ENCODE measurements at places on chromosomes 7 and 10.

DNA sequence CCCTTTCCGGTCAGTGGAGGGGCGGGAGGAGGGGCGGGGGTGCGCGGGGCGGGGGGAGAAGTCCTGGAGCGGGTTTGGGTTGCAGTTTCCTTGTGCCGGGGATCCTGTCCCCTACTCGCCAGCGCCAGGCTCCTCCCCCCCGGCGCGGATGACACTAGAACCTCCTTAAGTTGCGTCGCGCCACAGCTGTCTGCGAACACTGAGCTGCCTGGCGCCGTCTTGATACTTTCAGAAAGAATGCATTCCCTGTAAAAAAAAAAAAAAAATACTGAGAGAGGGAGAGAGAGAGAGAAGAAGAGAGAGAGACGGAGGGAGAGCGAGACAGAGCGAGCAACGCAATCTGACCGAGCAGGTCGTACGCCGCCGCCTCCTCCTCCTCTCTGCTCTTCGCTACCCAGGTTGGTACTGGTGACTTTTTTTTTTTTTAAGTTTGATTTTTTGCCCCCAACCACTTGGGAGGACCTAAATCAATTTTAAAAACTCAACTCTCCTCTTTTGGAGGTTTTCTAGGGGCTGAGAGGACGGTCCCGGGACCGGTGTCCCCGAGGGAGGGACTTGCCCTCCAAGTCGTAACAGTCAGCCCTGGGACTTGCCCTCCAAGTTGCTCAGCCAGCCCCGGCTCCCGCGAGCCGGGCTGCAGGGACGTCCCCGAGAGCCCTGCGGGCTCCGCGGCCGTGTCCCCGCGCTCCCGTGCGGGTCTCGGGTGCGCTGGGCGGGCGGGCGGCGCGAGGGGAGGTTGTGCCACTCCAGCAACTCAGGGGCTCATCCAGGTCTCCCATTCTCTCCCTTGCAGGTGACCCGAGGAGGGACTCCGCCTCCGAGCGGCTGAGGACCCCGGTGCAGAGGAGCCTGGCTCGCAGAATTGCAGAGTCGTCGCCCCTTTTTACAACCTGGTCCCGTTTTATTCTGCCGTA is at the start of gene GATA3:
Gene GATA3 (plus strand): TSS at position 195 of the 914 bp plus-strand sequence. CDS start 968 bp downstream, outside the sequence.
- peak; percentile 82 for DNase-seq

DNA sequence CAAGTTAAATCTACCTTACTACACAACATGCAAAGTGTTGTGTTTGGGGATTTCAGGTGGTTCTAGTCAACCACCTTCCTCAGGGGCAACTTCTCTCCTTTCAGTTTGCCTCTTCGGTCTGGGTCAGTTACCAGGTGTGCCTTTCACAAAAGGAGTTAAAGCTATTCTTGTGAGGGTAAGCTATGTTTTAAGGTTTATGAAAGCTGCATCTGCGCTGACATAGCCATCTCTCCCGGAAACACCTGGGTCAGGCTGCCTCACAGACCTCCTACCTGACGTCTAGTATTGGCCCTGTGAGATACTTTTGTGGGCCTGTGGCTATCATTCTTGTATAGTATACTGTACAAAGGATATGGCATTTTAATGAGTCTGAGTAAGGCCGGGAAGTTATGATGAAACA is 67.7 kb upstream of the ITGA8 start:
- DNase-seq, result no peak

DNA sequence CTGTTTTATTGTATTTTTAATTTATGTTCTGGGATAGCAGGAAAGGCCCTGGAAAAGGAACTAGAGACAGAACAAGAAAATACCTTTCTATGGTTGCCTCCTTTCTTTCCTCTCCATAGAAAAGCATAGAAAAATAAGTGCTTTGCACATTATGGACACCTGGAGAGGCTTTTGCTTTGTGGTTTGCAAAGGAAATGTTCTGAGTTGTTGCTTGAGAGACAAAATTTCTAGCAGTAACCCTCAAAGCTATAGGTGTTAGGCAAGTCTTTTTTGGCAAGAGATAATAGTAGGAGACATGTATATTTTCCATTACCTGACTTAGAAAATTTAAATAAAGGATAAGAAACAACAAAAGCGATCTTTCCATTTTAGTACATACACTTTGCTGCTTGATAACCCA is 378.6 kb upstream of the PRKCQ start:
- DNase-seq, result no peak

DNA sequence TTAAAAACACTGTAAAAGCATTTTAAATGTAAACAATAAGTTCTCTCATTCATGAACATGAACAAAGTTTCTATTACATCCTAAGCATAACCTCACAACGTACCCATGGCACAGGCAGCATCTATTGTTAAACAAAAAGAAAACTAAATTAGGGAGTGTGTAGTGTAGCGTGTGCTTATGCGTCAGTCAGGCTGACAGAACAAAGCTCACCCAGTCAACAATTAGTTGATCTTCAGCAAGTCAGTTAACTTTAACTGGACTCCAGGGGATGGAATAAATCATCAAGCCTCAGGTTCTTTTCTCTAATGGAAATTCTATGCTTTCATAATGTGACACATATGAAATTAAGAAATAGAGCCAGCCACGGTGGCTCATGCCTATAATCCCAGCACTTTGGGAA is 91.6 kb upstream of the ODAD2 start:
- DNase-seq, result no peak

- DNase-seq, result no peak
Observed at GRCh38 chr7:142646386-142647140, 102.7 kb upstream of the PRSS1 start.

DNA sequence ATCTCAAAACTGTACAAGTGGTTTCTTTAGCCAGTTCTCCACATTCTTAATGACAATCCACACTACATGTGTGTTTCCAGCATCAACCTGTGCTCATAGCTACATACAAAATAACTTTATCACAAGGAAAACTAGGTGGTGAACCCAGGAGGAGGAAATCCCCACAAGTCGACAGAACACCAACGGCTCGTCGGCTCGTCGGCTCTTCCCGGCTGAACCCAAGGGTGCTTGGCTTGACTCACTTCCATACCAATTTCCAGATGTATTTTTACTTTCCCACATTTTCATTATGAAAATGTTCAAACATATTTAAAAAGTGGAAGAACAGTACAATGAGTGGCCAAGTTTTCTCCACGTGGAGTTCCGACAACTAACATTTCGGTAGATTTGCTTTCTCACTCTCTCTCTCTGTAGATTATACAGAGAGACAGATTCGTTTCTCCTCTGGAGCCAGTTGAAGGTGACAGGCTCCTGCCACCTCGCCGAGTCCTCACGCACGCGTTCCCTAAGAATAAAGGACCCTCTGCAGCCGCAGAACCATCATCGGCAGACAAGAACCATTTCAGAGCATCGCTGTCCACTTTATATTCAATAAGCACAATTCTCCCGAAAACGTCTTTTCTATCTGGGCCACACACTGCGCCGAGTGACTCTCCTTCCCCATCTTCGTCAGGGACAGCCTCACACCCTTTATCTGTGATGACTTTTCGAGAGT is 53.3 kb downstream of the DIP2C start:
- no peak for DNase-seq

DNA sequence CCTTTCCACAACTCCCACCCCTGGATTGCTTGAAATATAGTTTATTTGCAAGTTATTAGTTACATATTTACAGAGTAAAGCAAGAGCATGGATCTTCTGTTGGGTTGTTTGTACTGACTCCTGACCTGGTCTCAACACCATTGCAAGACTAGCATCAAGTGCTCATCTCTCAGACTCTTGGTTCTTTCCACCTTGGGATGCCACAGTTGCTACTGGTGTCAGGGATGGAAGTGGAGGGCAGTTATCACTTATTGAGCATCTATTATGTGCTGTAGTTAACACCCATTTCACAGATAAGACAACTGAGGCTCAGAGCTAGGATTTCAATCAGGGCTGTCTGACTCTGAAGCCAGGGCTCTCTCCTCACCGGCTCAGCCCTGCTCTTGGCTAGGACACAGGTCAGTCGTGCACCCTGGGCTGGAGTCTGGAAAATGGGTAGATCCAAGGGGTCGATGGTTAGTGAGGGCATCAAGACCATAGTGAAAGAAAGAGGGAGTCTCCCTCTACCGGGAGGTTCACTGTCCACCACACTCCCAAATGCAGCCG is 614 bp upstream of the ADAMTS14 start:
- no peak for DNase-seq

DNA sequence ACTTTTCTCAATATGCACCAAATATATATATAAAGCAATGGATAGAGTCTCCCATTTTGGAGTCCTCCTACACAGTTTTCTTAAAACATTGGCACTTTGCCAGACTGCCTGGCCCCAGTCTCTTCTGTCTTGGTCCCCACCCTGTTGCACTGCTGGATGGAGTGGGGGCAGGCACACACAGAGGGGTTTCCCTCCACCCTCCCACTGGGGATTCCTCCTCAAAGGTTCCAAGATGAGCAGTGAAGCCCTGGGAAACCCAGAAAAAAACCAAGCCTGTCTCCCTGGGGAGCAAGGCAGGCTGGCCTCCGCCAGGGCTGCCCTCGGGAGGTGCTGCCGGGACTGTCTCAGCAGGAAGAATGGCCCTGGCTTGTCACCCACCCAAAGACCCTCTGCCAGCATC is 68.0 kb downstream of the SH3PXD2A start:
- no peak for DNase-seq

- DNase-seq, result no peak
Observed at GRCh38 chr7:132404261-132404660, 172.0 kb downstream of the PLXNA4 start.

GRCh38 chr7:47594406-47594805 is 12.5 kb upstream of the TNS3 start:
- DNase-seq, result no peak

GRCh38 chr7:13327669-13328068 is 640.2 kb downstream of the ARL4A start:
- DNase-seq, result no peak

DNA sequence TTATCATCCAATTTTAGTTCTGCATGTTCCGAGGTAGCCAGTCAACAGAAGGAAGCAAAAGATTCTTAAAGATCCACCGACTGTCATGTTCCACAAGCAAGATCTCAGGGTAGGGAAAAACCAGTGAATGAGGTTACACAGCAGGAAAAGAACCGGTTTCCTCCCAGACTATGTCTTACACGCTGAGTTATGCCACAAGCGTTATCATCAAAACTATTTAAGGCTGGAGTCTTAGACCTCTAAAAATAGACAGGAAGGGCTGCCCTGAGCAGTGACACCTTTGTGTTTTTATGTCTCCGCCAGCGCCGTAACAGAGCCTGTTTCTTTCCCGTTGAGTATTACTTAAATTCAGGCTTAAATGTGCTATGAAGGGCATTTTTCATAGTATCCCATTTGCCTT is 48.3 kb downstream of the PROSER2 start:
- DNase-seq, result no peak

DNA sequence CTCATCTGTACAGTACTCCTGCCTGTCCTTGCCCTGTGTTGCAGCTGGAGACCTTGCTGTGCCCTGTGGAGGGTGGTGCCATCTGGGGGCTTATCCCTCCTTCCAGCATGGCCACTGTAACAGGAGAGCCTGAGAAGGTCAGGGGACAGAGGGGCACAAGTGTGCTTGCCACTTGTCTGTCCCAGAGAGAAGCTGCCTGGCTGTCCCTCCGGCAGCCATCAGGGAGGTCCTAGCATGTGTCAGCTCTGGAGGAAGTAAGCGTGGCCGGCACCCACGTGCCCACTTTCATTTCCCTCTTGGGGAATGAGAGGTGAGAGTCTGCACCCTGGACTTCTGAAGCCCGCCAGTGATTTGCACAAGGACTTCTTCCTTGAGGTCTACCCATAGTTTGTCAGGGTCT is 97.0 kb upstream of the PPIF start:
- no peak for DNase-seq

GRCh38 chr10:89201345-89202032 is 5.6 kb downstream of the CH25H start:
- no peak for DNase-seq

DNA sequence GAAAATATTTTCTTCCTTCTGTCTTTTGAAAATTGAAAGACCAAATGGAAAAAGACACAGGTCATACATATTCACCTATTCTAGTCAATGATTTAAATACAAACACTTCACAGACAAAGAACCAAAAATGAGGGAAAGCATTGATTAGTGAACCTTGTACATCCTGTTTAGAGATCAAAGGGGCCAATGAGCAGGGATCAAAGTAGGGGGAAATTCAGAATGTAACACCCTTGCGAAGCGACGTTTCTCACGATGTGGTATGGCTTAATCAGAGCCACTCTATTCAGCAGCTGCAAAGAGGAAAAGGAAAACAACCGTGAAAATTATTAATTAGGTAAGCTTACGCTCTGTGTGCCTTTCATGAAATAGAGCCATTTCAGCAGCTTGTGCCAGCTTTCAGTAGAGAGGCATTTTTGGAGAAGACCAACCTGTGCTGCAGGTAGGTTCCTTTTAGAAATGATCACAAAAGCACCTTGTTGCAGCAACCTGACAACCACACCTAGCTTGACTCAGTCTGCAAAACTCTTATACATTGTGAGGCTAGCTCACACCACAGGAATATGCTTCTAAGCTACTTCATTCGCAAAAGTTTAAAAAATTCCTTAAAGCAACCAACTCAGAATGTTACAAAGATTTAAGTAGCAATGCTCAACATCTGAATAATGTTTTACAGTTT is 78.0 kb downstream of the DKK1 start:
- no peak for DNase-seq

DNA sequence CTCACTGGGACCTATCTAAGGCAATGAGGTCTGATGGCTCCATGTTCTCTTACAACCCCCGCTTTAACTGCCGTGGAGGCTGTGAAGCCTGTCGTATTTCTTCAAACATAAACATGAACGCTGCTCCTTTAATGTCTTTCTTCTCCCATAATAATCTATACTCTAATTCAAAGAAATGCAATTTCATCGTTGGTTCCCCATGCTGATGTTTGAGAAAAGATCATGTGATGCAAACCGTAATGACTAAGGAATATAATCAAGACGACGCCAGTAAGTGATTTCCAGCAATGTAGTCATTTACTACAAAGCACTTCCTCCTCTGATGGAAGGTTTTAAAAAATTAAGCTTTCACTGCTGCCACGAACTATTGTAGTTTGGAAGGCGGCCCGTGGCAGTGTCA is 102.6 kb upstream of the NEBL start:
- no peak for DNase-seq

DNA sequence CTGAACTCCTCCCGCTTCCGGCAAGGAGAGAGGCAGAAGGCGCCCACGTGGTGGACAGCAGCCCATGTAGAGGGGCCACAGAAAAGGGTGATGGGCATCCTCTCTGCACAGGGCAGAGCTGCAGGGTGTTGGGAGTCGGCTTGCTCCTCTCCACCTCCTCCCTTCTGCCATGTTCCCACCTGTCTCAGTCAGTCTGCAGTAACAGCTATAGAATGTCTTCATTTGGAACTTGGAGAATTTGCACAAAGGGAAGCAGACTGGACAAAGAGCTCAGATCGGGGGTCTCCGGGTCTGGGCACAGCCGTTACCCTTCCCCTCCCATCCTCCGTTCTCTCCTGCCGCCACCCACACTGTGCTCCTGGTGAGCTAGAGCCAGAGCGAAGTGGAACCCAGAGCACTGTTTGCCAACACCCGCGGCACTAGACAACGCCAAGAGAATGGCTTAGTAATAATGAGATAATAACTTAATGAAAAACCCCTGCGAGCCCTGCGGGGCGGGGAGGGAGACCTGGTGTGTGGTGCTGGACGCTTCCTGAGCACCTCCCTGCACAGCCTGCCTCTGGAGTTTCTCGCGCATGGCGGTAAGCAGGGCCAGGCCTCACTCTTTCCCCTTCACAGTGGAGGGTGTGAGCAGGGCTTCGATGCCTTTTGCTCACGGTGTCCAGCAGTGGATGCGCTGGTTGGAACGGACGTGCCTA is 254.7 kb downstream of the PAXIP1 start:
- no peak for DNase-seq
